Activated gamma-delta T cell treated with anti-CD3 and anti-CD28 coated beads, Interleukin-2, amount 50 U/mL, for 16 hours (primary cell): ENCODE measurements at places on chromosomes 7 and 10.

- no peak for DNase-seq
Observed at GRCh38 chr7:40747856-40748255, 613.1 kb downstream of the SUGCT start.

- DNase-seq, result no peak
Observed at GRCh38 chr10:86071758-86072157, 294.8 kb downstream of the GRID1 start.

GRCh38 chr10:5570979-5571810 is 46.4 kb downstream of the CALML3 start:
- no peak for DNase-seq

DNA sequence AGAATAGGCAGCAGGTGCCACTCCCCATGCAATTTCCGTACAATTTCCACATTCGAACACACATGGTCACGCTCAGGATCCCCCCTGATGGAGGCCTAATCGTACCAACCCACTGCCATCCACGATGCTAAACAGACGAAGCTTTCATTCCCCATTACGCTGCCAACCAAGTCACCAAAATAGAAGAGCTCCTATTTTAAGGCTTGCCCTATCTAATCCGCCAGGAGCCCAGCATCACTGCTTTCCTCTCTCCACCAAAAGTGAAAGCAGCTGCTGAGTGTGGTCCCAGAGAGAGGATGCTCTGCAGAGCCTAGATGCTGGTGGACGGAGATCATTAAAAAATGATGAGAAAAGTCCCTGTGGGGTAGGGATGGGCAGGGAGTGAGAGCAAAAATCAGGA is 43.3 kb downstream of the HSPA12A start:
- no peak for DNase-seq

GRCh38 chr7:151051108-151051507 is 2.8 kb downstream of the ASIC3 start:
- no peak for DNase-seq

DNA sequence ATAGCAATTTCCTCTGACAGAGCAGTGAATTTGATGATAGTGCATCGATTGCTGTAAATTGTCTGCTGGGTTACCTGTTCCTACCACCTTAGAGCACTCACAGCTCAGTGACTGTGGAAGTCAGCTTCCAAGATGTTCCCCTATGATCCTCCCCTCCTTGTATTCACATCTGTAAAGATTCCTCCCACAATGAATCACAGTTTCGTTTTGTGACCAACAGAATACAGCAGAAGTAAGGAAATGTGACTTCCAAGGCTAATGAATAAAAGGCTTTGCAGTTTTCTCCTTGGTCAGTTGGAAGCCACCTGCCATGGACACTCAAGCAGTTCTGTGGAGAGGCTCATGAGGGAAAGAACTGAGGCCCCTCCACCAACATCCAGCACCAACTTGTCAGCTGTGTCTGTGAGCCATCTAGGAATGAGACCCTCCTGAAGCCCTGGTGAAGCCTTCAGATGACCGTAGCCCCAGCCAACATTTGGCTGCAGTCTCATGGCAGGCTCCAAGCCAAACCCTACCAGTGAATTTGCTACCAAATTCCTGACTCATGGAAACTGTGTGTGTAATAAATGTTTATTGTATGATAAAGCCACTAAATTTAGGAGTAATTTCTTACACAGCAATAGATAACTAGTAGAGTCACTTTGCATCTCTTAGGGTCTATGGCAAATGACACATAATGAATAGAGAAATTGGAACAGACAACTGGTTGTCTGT is 309.5 kb upstream of the NPVF start:
- DNase-seq, result no peak

GRCh38 chr7:137978464-137979237 is 23.2 kb downstream of the CREB3L2 start:
- no peak for DNase-seq

DNA sequence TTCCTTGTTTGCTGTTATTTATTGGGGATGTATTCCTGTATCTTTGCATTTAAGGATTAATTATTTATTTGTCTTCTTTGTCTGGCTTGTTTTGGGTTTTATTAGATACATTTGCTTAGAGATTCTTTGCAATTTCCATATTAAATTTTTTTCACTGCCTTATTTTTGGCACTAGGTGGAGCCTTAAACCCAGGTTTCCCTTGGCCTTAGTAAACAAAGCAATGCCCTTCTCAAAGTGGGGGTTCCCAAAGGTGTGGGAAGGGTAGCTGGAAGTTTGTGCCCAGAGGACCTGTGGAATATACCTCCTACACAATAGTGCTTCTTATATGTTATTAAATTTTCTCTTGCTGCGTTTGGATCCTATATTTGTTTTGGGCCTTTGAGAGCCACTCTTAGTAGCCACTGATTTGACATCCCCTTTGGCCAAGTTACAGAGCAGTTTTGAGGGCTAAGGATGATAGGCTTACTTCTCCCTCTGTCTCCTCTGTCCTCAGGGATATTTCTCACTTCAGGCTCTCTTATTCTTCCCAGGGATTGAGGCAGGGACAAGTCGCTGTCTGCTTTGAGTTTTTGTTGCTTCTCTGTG is 162.3 kb downstream of the ITGB1 start:
- DNase-seq, result no peak

GRCh38 chr10:944034-944831 is 12.7 kb upstream of the LARP4B start:
- no peak for DNase-seq
